ENCODE measurements at places on chromosomes 3 and 15.

- no peak for DNase-seq
Observed at GRCh38 chr3:28677581-28677980, 329.0 kb upstream of the AZI2 start.

DNA sequence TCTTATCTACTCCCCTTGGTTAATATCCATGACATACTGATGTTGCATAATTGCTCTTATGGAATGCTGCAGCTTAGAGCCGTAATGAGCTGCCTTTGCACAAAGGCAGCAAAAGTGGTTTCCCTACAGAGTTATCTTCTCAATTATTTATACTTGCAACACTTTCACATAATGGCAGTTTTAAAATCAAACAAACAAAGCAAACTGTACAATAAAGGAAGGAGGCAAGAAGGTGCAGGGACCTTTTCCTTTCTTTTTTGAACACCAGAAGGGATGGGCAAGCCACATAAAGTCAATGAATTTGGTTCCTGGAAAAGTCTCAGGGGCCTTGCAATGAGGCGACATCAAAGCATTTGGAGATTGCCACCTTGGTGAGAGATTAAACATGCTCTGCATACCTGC is 188.0 kb downstream of the MEIS2 start:
- DNase-seq = no peak

DNA sequence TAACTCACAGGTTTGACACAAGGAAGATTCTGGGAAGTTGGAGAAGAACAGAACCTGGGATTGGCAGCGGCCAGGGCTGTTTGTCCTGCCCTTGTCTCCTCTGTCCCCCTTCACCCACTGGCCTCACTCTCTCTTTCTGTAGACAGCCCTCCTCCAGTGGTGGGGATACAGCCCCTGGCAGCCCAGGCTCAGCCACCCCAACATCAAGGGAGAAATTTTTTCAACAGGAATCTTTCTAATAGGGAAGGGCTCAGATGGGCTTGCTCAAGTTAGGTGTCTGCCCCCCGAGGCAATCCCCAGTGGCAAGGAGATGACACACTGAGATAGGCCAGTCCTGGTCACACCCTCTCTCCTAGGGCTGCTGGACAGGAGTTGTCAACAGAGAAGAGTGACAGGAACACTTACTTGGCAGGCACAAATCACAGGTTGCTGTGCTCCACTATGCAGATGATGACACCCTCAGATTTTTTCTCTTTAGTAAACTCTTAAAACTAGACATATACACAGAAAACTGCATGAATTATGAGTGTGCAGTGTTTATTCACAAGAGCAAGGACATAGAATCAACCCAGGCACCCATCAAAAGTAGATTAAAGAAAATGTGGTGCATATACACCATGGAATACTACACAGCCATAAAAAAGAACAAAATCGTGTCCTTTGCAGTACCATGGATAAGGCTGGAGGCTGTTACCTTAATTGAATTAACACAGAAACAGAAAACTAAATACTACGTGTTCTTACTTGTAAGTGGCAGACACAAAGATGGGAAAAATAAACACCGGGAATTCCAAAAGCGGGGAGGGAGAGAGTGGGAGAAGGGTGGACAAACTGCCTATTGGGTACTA is 36.3 kb downstream of the PLA2G4D start:
- no peak for DNase-seq

DNA sequence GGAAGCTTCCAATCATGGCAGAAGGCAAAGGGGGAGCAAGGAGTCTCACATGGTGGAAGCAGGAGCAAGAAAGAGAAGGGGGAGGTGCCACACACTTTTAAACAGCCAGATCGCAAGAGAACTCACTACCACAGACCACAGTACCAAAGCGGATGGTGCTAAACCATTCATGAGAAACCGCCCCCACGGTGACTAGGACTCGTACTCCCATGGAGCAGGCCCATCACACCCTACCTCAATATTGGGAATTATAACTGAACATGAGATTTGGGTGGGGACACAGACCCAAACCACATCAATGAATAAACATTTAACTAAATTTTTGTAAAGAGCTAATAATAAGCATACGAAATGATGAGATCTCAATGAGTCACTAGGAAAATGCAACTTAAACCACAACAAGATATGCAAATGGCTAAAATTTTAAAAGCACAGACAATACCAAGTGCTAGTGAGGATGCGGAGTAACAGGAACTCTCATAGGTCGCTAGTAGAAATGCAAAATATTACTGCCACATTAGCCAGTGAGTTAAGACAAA is 10.0 kb downstream of the MRPS25 start:
- DNase-seq = no peak

Measured in SK-N-DZ (cell line).